ENCODE measurements at places on chromosomes 11 and 22. TPM values are rescaled to one million over a fixed set of nuclear protein-coding genes. Genes with fewer than 3 reads are reported as not detected.

DNA sequence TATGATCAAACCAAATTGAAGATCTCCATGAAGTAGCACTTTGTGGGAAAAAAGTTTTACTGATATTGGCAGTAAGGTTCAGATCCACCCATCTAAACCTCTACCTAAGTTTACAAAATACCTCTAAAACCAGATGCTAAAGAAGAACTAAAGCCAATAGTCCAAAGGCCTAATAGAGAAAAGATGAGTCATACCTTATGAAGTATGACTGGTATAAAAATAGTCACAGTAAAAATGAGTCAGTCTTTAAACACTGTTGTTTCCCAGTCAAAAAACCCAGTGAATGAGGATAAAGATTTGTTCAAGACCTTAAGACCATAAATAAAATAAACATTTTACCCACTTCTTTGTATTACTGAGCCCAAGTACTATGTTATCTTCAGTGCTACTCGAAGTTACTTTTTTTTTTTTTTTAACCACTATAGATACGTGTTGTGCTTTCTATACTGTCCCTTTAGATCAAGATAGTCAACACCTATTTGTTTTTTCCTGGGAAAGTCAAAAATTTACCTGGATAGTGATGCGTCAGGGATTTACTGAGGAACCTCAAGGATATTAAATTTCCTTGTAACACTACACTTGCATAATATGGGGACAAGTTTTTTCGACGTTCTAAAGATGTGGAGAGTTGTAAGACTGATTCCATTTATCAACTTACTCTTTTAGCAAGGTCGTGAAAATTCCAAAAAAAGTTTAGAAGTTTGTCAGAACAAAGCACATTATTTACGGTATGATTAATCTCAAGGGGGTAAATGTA is 87.3 kb downstream of the CCDC73 start:
- DNase-seq: no peak

- DNase-seq: no peak
These were observed 12.0 kb downstream of the IL18BP start for GRCh38 chr11:72010529-72011233.

The MS4A6A gene
- 1.6 TPM for total RNA-seq

The APOBEC3B gene
- 6.7 TPM for total RNA-seq

- no peak for DNase-seq
These were observed 326.5 kb downstream of the BUD13 start for GRCh38 chr11:116446048-116446941.

GRCh38 chr11:118232659-118233058 is 7.8 kb upstream of the JAML start:
- no peak for DNase-seq

- no peak for DNase-seq
These were observed 530.3 kb downstream of the TBC1D22A start for GRCh38 chr22:47292546-47293320.

DNA sequence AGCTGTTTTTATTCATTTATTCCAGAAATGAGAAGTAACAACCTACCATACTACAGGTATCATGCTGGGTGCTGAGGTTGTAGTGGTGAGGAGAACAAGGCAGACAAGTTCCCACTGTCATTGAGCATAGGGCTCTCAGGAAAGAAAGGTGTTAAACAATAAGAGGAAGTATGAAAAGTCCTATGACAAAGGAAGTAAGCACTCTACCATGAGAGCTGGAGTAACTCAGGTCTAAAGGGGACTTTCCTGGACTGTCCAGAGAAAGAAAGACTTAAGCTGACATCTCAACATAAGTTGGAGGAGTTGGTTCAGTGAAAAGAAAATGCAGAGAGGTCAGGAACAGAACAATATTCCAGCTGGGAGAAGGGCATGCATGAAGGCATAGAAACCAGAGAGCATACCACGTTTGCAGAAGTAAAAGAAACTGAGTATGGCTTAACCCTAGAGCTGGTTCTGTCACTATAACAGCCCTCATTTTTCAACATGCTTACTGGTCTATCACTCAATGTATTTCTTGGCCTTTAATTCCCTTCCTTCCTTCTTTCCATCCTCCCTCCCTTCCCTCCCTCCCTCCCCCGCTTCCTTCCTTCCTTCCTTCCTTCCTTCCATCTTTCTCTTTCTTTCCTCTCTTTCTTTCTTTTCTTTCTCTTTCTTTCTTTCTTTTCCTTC is 137.8 kb upstream of the BDNF start:
- no peak for DNase-seq

The WNT7B gene
- total RNA-seq: not detected

DNA sequence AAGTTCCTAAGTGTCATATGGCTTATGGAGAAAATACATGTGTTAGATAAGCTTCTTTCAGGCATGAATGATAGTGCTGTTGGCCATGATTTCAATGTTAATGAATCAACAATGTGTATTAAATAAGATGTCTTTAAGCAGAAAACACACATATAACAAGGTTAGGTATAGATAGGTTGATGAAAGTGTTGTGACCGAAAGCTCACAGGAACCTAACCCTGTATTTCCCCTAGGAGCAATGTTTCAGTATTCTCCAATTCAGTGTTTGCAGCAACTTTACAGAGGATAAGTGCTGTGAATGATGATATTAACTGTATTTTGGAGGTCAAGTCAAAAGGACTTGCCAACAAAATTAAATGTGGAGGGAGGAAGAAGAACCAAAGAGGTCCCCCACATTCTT is 82.8 kb upstream of the PRDM11 start:
- no peak for DNase-seq

DNA sequence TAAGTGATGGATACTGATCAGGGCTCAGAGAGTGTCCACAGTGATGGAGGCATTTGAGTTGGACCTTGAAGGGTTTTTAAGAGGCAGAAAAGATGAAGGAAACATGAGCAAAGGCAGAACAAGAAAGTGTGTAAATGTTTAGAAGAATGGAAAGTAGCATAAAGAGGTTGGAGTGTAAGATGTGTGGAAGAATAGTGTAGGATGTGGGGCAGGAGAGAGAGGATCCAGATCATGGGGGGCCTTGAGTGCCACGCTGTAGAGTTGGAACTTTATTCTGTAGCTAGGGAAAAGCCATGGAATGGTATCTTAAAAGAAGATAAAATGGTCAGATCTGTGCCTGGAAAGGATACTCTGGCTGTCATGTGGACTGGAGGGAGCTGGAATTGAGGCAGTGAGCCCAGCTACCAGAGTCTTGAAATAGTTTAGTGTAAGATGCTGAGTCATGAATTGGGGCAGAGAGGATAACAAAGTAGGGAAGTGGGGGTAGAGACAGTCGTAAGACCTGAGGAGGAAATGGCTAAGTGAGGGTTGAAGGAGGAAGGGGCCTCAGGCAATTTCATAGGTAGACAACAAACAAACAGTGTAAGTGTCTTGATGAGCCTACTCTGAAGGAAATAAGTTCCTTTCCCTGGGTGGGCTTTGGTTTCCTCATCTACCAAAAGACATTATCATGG is 6.7 kb downstream of the KCNE3 start:
- DNase-seq: no peak

GRCh38 chr22:27984001-27984695 is 65.1 kb upstream of the PITPNB start:
- DNase-seq: no peak

The PHOX2A gene
- total RNA-seq: not detected

GRCh38 chr11:102138223-102138622 is 28.0 kb downstream of the YAP1 start:
- DNase-seq: no peak

DNA sequence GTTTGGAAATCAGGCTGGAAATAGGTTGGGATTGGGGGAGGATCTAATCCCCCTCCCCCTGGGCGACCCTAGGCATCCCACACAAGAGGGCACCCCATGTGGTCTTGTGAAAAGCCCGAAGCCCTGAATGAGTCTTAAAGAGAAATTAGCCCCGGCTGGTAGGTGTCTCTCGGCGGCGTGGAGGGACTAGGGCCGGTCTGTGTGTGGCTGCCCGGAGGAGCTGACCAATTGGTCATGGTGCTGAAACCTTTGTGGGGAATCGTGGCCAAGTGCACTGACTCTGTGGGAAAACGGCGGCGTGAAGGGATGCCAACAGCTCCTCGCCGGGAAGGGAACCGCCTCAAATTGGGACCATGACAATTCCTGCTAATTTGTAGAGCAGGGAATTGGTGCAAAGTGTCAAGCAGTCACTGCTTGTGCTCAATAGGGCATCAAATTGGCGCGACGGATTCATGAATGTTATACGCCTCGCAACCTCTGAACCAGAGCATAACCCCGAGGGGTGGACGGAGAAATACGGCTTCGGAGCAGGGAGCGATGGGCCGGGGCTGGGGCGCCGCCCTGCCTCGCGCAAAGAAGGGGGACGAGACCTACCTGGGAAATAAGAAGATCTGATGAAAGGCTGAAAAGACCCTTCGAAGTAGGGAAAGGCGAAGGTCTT is 1.5 kb downstream of the DBX1 start:
- DNase-seq: no peak

DNA sequence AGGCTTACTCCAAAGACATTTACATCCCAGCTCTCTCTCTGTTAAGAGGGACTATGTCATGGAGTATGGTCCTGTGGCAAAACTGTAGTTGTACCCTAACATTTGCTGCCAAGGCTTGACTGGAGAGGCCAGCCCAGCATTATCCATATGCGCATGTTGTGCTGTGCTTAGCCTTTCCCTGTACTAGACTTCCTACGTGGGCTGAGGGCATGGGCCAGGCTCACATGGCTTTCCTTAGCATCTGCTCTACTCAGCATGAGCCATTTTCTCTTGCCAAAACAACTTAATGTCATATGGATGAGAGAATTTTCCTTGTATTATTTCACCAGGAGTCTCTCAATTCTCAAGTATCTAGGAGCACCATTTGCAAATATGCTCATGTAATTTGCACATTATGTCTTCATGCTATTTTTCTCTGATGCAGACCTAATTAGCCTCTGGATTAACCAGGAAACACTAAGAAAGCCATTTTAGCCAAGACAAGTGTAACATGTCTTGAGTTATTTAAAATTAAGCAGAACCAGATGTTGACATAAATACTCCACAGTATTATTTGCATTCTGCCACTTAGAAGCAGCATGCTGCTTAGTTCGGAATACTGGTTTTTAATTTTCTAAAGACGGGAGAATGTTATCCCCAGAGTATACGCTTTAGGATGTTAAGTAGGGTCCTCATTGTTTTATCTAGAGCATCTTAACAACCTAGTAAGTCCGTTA is 71.7 kb upstream of the FAR1 start:
- DNase-seq: no peak

DNA sequence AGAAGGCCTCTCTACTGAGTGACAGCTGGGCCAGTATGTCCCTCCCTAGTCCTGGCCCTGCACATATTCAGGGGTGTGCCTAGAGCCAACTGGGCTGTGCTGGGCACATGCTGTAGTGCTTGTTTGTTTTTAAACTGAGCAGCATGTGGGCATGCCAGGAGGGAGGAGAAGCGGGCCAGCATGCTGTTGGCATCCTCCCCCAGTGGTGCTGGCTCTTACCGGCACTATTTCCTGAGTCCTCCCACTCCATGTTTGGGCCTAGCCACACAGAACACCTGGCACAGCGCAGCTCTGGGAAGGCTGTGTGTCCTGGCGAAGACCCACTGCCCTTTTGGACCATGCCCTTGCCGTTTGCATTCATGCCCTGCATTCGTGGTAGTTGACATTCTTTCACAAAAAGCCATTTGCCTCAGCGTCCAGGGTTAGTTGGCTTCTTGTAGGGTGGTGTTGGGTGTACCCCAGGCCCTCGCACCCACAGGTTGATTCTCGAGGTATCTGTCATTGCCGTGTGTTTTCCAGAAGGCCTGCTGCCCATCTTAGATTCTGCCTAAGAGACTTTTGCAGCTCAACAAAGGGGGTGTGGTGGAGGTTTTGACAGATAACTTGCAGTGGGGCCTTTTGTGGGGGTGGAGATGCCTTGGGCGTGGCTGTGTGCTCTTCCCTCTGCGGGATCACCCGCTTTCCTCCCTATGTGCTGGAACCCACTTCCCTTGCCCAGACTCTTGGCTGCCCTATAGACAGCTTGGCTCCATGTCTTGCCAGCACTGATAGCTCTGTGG is 13.6 kb downstream of the DGCR8 start:
- no peak for DNase-seq

The MS4A15 gene
- total RNA-seq: not detected

- no peak for DNase-seq
These were observed 32.3 kb upstream of the CCDC89 start for GRCh38 chr11:85718126-85718943.

The ZNF408 gene
- total RNA-seq: 14.4 TPM

DNA sequence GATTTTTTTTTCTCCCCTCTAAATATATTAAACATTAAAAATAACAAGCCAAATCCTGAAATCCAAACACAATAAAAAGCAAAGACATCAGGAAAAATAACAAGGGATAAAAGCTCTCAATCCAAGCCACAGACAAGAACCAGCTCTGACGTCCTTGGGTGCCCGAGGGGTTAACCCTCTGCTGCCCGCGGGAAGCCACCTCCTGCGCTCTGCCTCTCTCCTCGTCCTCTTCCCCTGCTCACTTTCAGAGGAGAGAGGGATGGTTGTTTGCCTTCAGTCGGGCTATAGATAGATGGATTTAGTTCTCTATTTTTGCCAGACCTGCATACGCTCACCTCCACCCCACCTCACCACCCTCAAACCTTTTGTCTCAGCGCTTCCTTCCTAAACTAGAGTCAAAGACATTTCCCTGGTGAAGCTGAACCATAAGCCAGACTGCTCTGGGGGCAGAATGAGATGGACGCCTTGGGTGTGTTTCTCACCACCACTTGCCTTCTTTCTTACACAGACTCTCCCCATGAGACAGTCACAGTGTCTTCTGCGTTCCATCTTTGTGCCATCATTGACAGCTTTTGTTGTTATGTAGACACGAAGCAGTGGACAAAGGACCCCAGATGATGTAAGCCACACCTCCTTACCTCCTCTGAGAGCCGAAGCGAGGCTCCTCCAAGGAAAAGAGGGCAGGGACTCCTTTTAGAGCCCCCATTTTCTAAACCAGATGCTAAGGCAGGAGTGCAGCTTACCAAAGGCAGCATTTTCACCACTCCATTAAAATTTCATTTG is 142.5 kb upstream of the HSD17B12 start:
- no peak for DNase-seq

DNA sequence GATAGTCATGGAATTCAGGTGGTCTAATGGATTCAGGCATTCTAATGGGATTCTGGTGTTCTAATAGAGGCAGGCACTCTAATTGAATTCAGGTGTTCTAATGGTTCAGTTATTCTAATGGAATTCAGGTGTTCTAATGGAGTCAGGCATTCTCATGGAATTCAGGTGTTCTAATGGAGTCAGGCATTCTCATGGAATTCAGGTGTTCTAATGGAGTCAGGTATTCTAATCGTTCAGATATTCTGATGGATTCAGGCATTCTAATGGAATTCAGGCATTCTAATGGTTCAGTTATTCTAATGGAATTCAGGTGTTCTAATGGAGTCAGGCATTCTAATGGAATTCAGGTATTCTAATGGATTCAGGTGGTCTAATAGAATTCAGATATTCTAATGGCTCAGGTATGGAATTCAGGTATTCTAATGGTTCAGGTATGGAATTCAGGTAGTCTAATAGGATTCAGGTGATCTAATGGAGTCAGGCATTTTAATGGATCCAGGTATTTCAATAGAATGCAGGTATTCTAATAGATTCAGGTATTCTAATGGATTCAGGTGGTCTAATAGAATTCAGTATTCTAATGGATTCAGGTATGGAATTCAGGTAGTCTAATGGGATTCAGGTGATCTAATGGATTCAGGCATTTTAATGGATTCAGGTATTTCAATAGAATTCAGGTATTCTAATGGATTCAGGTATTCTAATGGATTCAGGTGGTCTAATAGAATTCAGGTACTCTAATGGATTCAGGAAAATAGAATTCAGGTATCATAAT is 22.0 kb upstream of the PHF21B start:
- DNase-seq: no peak

Data from CD8-positive, alpha-beta memory T cell (primary cell).